ENCODE measurements at places on chromosomes 12 and 14.

GRCh38 chr12:94240171-94240570, 91.8 kb downstream of the PLXNC1 start:
- no peak for DNase-seq

DNA sequence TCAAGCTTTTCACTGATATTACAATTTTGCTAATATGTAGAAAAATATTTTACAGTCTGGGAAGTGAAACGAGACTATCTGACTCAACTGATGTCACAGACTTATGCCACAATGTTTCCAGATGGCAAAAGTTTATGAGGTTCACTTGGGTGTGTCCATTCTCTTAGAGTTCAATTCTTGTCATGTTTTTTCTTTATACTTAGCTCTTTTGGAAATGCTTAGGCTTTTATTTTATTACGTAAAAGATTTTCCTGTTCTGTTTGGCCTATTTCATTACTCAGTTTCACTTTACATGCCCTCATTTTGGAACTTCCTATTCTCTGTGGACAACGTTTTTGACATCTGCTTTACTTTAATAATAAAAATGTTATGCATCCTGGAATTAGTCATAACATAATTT, 2.1 kb upstream of the PDZRN4 start:
- no peak for DNase-seq

- DNase-seq = no peak
Measured at GRCh38 chr12:24197532-24197931, 248.1 kb upstream of the SOX5 start.

DNA sequence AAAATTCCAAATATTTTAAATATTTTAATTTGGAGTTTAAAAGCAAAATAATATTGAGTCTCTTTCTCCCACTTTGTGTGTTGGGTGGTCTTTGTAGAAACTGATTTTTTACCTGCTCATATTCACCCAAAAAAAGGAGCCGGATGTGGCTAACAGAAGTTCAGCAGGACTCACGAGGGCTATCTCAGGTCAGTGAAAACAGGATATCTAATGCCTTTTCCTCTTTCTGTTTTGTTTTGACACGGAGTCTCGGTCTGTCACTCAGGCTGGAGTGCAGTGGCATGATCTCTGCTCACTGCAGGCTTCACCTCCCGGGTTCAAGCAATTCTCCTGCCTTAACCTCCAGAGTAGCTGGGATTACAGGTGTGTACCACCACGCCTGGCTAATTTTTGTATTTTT, 30.8 kb downstream of the COA8 start:
- DNase-seq = no peak

- DNase-seq = no peak
Measured at GRCh38 chr12:62694632-62695031, 228.0 kb downstream of the MON2 start.

DNA sequence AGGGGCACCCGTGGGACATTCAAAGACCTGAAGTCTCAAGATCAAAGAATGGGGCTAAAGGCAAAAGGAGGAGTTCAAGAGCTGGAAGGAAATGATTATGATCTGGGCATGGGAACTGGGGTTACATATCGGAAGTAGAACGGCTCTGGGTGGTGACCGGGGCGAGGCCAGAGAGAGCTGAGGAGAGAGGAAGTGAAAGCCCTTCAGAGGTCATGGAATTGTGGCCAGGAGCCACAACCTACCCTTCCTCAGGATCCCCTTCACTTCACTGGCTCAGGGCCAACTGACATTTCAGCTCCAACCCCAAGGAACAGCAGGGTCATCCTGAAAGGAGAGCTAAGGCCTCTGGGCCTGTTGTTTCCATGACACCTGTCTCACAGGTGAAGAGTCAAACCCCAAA, 57.8 kb downstream of the GALNT16 start:
- DNase-seq = no peak

- DNase-seq = peak; percentile 5
Measured at GRCh38 chr12:28191051-28192048, 1.1 kb downstream of the CCDC91 start.

- no peak for DNase-seq
Measured at GRCh38 chr12:68113644-68114043, 45.9 kb downstream of the IFNG start.
